Nucleus accumbens (tissue), 56 donors: ENCODE measurements at places on chromosomes 16 and 17.

DNA sequence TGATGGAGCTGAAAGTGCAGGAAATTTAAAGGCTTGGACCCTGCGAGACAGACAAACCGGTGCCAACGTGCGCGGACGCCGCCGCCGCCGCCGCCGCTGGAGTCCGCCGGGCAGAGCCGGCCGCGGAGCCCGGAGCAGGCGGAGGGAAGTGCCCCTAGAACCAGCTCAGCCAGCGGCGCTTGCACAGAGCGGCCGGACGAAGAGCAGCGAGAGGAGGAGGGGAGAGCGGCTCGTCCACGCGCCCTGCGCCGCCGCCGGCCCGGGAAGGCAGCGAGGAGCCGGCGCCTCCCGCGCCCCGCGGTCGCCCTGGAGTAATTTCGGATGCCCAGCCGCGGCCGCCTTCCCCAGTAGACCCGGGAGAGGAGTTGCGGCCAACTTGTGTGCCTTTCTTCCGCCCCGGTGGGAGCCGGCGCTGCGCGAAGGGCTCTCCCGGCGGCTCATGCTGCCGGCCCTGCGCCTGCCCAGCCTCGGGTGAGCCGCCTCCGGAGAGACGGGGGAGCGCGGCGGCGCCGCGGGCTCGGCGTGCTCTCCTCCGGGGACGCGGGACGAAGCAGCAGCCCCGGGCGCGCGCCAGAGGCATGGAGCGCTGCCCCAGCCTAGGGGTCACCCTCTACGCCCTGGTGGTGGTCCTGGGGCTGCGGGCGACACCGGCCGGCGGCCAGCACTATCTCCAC is at the start of gene NOG:
Gene NOG (plus strand): TSS at position 54 of the 674 bp plus-strand sequence. CDS start 525 bp downstream, at position 579.
- no peak for DNase-seq

DNA sequence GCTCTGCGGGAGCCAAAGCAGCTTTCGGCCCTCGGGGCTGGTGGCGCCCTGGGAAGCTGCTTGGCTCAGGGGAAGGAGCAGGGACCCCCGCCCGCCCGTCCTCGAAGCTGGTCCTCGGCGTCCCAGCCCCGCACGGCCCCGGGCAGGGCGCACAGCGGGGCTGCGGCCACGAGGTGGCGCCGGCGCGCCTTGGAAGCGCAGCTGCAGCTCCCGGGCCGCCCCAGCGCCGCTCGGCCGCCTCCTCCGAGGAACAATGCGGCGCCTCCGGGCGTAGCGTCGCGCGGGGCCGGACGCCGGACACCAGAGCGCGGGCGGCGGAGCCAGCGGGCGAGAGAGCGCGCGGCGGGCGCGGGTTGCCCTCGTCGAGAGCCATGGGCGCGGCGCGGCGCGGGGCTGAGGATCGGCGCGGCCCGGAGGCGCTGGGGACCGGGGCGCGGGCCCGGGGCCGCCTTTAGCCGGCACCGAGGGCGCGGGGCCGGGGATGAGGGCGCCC is at the start of gene MGAT5B:
Gene MGAT5B (plus strand): TSS at position 229 of the 493 bp plus-strand sequence. CDS start 626 bp downstream, outside the sequence.
- peak; percentile 16 for DNase-seq

- DNase-seq, result no peak
These were observed 18.8 kb downstream of the PCTP start for GRCh38 chr17:55769625-55770000.

- DNase-seq, result no peak
These were observed 14.2 kb upstream of the SLC52A1 start for GRCh38 chr17:5049314-5049841.
